ENCODE measurements at places on chromosomes 6 and 20.

DNA sequence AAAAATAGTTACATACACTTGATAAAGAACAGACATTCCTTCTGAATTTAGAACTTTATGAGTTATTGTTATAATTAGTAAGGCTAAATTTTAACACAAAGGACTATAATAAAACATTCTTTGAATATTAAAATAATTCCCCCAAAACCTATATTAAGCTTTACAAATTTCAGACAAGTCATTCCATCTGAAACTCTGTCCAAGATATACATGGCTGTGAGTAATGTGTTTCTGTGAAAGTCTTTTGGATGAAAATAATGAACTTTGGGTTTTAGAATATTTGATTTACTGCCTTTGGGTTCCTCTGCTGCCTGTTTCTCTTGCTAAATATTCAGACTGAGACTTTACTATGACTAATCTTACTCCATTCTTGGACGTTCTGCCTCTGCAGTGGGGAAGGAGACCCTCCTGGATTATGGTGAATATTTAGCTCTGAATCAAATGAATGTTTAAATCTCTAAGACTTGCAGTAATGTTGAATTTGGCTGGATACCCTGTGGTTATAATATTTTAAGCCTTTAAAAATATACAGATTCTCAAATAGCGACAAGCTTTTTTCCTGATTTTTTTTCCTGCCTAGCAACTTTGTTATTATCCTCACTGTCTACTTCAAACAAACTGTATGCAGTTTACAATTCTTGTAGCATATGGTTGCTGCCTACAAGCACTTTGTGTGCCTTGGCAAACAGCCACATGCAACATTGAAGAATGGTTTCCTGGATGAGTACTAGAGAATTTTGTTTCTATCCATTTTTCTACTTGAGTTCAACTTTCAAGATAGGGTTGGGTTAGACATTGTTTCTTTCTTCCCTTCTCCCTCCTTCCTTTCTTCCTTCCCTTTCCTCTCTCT lies 51.4 kb downstream of the TXLNB start:
- no peak for DNase-seq

DNA sequence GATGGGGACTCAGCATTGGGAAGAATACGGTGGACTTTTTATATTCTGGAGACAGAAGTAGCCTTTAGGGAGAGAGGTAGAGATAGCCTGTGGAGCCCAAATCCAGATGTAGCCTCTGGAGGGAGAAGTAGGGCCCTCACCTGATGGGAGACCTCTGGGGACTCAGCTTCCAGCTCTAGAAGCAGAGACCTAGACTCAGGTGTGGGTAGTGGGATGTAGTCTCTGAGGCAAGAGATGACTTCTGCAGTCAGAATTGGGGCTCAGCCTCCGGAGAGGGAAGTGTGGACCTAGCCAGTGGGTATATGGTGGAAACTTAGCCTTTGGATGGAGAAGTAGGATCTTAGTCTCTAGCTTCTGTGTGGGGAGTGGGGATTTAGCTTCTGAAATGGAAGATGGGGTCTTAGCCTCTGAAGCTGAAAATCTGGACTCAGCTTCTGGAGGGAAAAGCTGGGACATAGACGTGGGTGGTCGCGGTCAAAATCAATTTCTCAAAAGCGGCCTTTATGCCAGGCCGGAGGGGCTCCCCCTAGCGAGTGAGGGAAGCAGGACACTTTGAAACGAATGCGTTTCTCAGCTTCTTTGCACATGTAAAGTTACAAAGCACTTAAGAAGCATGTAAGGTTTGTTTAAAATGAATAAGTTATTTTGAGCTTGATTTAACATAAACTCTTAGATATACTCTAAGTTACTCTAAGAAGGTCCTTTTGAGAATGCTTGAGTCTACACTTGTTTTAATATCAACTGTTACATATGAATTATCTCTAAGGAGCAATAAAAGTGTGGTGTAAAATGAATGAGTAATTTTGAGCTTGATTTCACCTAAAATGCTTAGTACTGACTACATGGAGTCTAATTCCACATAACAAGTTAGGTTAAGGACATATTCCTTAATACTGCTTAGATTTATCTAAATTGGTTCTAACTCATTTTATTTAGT lies 12.9 kb upstream of the ZNF343 start:
- DNase-seq = peak; percentile 43

DNA sequence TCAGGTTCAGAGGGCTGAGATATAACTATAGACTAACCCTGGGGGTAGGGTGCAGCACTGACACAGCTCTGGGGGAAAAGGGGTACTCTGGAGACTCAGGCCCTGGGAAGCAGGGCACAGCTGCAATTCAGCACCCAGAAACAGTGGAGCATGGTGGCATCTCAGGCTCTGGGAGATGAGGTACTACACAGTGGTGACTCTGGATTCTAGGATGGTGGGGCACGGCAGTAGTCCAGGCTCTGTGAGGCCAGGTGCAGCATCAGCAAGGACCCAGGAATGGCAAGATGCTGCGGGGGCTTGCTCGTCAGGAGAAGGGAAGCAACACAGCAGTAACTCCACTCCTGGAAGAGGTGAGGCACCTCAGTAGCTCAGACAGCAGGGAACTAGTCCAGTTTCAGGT lies 271.5 kb upstream of the MOCS1 start:
- DNase-seq = no peak

GRCh38 chr6:2945153-2945452 lies 26.3 kb downstream of the SERPINB6 start:
- DNase-seq = no peak

- DNase-seq = no peak
Measured at GRCh38 chr6:90274451-90275030, 22.1 kb downstream of the BACH2 start.

DNA sequence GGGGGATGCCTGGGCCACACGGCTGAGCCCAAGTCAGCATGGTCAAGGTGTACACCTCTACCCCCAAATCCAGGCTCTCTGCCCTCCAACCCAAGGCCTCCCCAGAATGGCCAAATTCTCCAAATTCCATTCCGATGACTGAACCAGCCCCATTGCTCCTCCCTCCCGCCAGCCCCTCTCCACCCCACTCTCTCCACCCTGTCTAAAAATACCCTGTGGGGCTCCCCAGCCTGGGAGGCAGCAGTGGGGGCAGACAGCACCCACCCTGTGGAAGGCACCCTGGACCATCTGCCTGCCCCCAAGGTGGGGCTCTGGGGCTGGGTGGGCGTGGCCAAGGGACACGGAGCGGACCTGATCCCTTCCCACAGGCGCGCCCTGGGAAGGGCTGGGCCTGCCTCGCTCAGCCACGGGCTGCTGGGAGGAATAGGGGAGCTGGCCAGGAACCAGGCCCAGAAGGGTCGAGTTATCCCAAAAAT lies 11.4 kb downstream of the TEAD3 start:
- no peak for DNase-seq

GRCh38 chr6:115630424-115631024 lies 430.2 kb downstream of the FRK start:
- DNase-seq = no peak

DNA sequence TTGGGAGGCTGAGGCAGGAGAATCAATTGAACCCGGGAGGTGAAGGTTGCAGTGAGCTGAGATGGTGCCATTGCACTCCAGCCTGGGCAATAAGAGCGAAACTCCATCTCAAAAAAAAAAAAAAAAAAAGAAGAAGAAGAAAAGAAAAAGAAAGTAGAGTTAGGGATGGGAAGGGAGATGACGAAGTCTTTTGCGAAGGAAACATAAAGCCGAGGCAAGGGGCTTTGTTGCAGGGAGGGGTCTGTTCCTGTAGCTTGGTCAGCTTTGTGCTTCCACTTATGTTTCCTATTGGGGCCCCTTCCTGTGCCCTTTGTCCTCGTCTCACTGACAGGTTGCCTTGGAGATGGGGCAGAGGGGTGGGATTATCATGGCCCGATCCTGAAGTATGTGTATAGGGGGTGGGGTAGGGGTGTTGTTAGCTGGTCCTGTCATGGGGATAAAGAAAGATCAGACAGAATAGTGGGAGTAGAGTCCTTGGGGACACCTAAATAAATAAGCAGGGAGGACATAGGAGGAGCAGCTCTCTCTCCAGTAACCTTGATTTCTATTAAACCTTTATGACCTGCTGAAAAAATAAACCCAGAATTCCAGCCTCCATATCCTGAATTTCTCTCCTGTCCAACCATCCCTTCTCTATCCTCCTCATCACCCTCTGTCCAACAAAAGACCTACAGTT lies 1.1 kb upstream of the CLIC1 start:
- DNase-seq = peak; percentile 47

- no peak for DNase-seq
Measured at GRCh38 chr6:52909131-52909530, 367 bp downstream of the GSTA3 start.

- DNase-seq = peak; percentile 56
Measured at GRCh38 chr6:30882759-30883684, 1.3 kb upstream of the DDR1 start.

DNA sequence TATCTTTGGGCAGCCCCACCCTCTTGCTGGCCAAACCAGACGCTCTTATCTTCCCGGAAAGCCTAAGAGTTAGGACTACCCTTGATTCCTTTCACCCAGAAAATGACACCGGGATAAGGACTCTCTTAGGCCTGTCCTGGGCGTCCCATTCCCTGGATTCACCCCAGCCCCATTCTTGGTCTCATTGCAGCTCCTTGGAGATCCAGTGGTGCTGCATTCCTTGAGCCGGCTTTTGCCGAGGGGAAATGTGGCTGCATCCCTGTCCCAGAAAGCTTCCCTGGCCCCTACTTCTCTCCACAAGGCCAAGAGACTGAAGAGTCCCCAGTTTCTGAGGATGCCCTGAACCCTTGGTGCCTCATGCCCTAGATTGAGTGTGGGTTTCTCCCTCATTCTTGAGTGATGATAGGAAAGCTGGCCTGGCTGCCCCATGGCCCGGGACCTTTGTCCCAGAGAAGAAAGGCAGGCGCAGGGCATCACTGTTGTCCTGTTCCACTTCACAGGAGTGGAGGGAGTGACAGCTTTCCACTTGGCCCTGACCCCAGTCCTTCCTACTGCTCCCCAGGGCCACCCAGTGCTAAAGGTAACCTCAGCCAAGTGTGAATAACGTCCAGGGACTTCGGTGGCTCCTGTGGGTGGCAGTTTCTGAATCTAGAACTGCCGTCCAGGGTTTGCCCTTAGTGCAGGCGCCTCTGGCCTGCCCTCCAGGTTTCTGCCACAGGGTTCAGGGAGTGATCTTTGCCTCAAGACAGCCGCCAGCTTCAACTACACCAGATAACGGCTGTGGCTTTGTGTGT lies 42.7 kb upstream of the MYL9 start:
- no peak for DNase-seq

GRCh38 chr6:27891320-27891875 lies 20.8 kb downstream of the OR2B2 start:
- no peak for DNase-seq

DNA sequence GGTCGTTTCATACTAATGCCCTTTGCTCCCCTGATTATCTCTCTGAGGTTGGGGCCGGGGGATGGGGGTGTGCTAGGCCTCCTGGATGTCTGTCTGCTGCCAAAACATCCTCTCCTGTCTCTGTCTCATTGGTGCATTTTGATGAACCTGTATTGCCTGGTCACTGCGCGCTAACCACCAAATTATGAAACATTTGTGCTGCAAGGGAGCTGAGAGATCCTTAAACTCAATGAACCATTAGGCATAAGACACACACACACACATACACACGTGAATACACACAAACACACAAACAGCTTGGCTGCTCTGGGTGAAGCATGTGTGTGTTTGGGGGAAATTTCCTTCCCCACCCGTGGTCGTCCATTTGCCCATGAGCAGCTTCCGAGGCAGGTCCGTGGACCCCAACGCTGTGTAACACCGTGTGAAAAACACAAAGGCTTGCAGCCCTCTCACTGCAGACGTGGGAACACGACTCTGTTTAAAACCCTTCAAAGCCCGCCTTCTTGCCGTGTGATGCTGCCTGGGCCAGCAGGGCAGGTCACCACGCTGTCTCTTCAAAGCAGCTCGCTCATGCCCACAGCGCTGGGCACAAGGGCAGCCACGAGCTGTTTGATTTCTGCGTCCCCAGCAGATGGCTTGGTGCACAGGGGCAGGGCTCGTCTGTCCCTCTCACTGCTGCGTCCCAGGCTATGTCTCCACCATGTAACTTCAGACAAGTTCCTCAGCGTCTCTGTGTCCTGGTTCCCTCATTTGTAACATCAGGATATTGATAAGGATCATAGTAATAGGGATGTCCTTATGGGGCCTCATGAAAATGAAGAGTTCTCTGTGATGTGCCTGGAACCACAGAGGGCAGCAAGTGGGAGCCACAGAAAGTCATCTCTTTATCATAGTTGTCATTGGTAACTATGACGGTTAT lies 96.8 kb downstream of the CDH26 start:
- DNase-seq = no peak

DNA sequence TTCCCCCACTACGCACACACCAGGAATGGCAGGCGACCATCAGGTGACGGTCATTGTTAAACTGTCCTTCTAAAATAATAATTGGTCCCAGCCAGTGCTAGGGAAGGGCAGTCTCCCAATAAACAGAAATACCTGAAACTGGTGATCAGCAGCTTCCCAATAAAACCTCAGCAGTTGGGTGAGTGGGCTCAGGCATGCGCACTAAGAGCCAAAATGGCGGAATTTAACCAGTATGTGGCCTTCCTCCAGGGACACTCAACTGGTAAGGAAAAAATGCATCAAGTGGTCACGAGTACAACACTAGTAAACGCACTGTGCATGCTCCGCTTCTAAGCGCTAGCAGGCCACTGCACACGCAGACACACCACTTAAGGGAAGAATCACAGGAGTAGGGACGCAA lies 34.8 kb downstream of the F13A1 start:
- no peak for DNase-seq

- DNase-seq = peak; percentile 23
Measured at GRCh38 chr20:35991142-35991771, 22.9 kb downstream of the CNBD2 start.

GRCh38 chr6:1574083-1574761 lies 35.5 kb upstream of the FOXC1 start:
- no peak for DNase-seq

GRCh38 chr20:60300374-60300773 lies 342.2 kb downstream of the CDH26 start:
- DNase-seq = peak; percentile 53

- no peak for DNase-seq
Measured at GRCh38 chr6:88499436-88499835, 333.3 kb upstream of the CNR1 start.

DNA sequence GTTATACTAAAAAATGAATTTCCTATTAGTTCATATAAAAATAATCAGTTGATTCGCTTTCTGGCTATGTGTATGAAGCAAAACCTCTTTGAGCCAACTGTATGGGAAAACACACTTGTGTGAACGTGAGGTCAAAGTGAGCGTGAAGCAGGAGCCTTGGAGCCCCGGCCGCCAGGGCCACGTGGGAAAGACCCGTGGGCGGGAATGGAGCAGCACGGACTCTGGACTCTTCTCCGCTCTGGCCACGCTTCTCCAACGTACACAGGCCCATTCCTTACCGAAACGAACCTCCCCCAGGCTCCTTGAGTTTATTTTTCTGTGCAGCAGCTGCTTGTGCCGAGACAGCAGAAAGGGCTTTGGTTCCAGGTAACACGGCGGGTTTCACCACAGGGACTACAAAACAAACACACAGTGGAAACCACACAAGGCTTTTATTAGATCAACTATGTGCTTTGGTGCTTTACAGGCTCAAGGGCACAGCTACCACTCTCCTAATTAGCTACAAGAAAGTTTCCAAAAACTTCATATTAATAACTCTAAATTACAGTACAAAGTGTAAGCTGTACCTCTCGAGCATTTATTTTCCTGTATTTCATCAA lies 62.7 kb downstream of the TAF4 start:
- no peak for DNase-seq

GRCh38 chr20:17835240-17835933 lies 133.2 kb downstream of the SNX5 start:
- DNase-seq = no peak

Measured in NCI-H1417 (cell line).